Body of pancreas (tissue), 4 donors: ENCODE measurements at places on chromosomes 5 and 9. TPM values are rescaled to one million over a fixed set of nuclear protein-coding genes. Genes with fewer than 3 reads are reported as not detected.

- peak; percentile 58 for DNase-seq
Measured at GRCh38 chr9:113375057-113376023, 1.4 kb downstream of the HDHD3 start.

GRCh38 chr5:141747152-141748141, 65.4 kb upstream of the ARAP3 start:
- peak; percentile 84 for DNase-seq

DNA sequence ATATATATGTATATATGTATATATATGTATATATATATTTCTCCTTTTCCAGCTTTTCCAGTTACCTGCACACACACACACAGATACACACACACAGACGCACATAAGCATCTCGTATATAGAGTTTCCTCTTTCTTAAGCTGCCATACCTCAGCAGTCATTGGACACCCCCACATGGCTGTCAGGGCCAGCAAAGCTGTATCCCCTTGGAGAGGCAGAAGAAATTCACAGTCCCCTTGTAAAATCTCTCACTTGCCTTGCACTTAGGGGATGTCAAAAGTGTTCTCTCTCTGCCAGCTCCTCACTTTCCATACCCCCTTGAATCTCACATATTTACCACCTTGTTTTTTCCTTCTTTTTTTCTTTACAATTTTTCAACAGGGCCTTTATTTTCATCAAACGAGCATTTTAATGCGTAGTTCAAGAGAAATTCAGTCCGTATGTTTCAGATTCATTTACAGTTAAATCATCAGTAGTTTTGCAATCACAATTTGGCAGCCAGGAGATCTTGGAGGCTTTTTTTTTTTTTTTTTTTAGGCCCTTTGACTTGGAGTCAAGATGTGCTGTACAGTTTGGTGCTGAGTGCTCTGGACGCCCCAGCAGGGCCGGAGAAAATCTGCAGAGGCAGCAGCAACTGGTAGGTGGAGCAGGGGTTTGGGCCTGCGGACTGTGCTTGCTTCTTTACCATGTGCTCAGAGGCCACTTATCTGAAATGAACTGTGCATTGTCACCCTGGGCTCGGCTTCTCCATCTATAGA, 244.9 kb upstream of the KLF4 start:
- DNase-seq: no peak

- DNase-seq: no peak
Measured at GRCh38 chr9:19378164-19378563, 1.9 kb downstream of the RPS6 start.

DNA sequence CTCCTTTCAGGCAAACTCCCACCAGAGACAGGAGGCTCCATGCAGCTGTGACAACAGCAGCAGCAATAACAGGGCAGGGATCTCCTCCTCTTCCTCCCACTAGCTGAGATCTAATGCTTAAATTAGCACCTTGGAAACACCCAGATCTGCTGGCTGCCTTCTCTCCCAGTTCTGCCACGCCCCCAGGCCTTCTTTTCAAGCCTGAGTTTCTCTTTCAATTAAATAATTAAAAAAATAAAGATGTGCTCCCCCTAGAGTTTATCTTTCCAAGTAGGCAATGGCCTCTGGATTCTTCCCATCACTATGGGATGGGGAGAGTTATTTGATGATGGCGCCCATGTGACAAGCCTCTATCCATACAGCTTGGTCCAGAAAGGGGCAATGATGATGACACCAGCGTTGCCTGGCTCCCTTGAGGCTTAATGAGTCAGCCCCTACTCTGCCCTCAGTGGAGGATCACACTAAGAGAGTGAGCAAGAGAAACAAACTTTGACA, 3.8 kb downstream of the FAM219A start:
- no peak for DNase-seq

DNA sequence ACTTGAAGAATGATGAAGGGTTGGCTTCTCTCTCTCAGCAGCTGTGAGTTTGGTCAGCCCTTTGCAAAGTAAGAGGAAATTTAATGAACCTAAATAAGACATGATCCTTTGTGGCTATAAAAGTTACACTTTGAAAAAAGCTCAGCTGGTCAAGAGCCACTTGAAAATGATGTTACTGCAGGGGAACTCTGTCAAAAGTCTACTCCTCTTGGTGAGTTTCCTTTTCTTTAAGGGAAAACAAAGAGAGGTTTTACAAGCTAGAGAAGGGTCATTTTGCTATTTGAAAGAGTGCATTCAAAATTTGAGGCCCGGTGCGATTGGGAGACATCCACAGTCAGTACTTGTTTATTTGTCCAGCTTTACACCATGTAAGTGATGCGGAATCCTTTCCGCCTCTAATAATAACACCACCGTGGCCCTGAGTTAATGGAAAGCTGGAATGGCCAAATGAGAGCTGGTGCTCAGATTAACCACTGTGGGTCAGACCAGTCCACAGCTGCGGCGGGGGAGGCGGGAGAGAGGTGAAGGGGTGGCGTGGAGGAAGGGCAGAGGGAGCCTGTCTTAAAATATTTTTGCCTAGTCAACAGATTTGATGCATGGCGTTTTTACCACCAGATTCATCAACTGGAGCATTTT, 404.0 kb downstream of the TLE4 start:
- DNase-seq: no peak

DNA sequence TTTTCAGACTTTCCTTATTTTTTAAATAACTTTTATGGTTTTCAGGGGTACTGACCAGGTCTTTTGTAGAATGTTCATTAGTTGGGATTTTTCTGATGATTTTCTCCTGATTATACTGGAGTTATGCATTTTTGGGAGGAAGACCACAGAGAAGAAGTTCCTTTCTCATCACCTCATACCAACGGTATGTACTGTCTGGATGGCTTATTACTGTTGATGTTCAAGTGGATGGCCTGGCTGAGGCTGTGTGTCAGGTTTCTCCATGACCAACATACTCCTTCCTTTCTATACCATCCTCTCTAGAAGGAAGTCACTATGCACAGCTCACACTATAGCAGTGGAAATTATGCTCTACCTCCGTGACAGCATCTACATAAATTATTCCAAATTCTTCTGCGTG, 71.1 kb upstream of the NR3C1 start:
- DNase-seq: no peak

DNA sequence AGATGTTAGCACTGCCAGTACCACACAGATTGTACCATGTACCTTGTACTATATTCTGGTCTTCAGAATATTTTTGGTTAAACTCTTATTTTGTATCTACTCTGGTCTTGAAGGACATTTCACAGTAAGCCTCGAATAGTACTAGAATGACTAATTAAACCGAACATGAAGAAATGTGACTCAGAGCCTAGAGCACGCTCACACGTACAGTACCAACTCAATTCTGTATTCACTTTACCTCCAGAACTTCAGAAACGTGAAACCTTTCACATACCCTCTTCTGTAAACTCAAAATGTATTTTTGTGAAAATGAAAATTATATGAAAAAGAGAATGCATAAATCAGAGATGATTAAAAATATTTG, 112.8 kb downstream of the MVB12B start:
- DNase-seq: no peak

- no peak for DNase-seq
Measured at GRCh38 chr9:20476912-20477521, 145.3 kb downstream of the MLLT3 start.

GRCh38 chr5:134568761-134569695, 43.6 kb downstream of the JADE2 start:
- peak; percentile 76 for DNase-seq

DNA sequence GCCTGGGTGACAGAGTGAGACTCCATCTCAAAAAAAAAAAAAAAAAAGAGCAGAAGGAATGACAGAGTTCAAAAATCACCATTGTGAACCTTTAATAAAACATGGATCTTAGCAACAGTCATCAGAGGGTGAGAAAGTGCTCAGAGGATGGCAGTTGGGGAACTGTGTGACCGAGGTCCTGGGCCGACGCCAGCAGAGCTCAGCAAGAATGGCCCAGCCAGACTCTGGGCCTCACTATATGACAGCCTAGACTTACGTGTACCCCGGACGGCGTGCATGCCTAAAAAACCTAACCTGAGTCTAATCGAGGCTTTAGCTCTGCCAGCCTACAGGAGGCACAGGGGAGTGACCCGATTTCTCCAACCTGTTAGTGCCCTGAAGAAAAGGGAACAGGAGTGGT, 64.3 kb downstream of the MVB12B start:
- DNase-seq: peak; percentile 15

GRCh38 chr5:142654578-142655058, 31.3 kb downstream of the FGF1 start:
- no peak for DNase-seq

The INSL4 gene
- total RNA-seq: not detected

The PJA2 gene
- 67.9 TPM for total RNA-seq

The RAI14 gene
- total RNA-seq: 25.7 TPM

The SYK gene
- total RNA-seq: 10.5 TPM

The NUTM2F gene
- not detected for total RNA-seq
